NCI-H1694 treated with DMSO at 0.1 percent for 48 hours (cell line): ENCODE measurements at places on chromosomes 1 and 21.
A peak's percentile ranks its signal among the peaks of the same experiment; 100 is the strongest.

DNA sequence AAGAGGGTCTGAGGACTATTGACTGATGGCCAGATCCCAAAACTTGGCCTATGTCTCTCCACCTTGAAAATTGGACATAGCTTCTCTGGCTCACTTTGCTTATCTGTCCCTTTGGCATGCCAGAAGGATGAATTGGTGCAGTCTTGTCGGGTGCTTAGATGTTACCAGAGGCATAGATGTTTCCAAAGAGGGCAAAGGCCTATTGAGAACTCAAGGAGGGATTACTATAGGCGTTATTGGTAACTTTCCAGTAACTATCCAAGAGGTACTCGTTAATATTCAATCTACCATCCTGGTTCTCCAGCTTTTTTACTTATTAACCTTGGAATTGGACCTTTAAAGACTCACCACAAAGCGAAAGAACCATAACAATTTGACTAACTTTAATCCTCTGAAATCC, 368.3 kb upstream of the ESRRG start:
- DNase-seq = no peak

GRCh38 chr1:217133092-217133491, 409.9 kb upstream of the ESRRG start:
- no peak for DNase-seq

- DNase-seq = no peak
Observed at GRCh38 chr1:203200916-203201315, 14.4 kb upstream of the CHI3L1 start.

DNA sequence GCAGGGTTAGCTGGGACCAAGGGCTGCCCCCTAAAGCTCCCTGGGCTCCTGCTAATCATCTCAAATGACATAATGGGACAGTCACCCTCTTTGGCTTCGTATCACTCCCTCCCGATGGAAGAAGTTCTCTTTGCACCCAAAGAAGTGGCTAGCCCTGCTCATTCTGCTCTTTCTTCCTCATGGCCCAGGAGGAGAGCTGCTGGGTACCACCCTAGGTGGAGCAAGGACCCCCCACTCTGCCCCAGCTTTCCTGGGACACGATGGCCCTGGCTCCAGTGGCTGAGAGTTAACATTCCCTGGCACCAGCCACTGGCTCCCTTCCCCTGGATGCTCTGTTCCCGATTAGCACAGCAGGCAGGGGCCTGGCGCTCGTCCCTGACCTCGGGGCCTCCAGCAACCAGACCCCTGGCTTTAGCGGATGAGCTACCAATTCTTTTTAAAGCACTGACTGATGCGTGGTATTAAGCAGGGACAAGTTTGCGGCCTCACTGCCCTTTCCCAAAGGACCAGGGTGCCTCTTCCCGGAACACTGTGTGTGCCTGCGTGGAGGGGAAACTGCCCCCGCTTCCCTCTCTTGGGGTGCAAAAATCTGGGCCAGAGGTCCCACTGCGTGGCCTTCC, 1.2 kb downstream of the MYOM3 start:
- DNase-seq = no peak

GRCh38 chr1:44617703-44618029, 56.6 kb downstream of the TMEM53 start:
- no peak for DNase-seq

- DNase-seq = no peak
Observed at GRCh38 chr1:37031429-37031828, 2.9 kb downstream of the GRIK3 start.

DNA sequence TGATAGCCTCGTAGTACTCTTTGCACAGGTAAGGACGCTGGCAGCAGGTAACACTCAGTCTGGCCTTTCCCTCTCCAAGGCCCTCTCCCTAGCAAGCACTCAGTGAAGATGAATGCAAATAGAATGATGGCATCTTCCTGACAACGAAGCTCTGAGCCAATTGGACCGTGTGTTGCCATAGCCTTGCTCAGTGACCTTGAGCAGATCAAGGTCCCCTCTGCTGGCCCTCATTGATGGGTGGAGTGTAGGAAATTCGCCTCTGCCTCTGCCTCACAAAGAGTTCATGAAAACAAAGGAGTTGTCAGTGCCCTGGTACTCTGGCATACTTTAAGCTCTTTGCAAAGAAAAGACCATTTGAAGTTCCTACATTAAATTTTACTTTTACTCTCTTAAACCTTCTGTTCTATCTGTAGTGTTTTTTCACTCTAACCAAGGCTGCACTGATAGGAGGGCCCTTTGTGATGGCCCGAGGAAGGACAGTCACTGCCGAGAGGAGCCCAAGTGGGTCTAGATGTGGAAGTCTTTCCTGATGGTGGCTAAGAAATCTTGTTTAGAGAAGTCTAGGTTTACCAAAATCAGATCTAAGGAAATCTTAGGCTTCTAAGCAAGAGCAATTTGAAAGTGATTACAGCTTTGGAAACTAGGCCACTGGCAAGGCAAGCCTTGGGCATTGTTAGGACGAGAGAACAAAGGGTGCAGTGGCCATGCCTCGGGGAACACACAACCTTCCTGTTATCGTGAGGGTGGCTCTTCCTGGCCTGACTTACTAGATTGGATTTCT, 38.2 kb downstream of the SMYD2 start:
- DNase-seq = no peak

DNA sequence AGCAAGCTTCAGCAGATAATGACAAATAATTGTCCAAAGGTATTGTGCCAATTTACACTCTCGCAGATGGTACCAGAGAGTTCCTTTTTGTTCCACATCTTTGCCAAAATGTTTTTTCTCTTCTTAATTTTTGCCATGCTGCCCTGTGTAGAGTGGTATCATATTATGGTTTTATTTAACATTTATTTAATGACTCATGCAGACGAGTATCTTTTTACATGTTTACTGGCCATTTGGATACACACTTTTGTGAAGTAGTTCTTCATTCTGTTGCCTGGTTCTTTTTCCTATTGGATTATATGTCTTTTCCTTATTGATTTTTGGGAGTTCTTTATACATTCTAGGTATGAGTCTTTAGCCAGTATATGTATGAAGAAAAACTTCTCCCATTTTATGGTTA, 151.1 kb downstream of the PCNX2 start:
- DNase-seq = no peak

DNA sequence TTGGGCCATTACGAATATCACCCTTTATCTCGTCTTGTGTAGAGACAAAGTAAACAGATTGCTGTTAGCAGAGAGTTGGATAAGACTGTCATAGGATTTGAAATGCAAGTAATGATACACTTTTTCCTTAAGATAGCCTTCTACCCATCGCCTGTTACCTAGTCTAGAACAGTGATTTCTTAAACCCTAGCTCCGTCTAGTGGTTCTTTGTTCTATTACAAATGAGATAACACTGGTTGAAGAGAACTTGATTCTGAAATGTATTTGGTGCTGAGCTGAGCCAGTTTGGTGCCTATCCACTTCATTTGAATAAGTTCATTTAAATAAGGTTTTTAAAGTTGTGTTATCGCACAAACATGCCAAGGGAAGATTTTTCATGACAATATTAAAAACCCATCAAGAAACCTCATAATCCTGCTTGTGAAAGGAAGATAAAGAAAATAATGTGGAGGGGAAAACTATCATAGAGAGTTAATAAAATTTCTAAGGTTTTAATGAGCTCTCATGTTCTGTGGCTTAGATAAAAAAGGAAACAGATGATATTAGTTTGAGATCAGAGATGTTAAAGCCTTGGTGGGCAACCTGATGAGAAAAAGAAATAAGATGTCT, 1.5 kb upstream of the KCNH1 start:
- DNase-seq = peak; percentile 73

DNA sequence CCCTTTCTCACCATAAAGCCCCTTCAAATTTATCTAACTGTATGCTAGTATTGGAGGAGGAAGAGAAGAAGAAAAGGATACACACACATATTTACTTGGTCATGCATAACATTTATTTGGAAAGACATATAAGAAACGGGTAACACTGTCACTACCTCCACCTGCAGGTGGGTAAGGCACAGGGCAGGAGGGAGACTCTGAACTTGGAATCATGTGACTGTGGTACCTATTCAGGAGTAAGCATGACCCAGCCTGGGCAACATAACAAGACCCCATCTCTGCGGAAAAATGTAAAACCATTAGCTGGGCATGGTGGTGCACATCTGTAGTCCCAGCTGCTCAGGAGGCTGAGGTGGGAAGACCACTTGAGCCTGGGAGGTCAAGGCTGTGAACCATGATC, 1.4 kb upstream of the PADI6 start:
- DNase-seq = peak; percentile 1

DNA sequence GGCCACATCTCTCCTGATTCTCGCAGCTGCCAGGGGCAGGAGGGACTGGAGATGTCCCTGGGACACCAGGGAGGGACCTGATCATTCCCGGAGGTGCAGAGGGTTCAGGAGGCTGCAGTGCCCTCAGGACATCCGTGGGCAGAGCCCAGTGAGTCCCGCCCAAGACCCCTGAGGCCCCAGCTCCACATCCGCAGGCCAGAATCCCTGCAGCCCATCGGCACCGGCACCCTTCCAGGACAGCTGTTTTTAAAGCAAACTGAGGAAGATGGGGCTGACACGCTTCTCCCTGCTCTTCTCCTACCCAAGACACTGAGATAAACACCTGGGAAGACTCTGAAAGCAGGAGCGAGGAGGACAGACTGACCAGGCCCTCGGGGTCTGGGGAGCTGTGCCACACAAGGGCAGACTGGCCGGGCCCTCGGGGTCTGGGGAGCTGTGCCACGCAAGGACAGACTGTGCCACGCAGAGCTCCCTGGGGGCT, 25.5 kb downstream of the SLC19A1 start:
- DNase-seq = no peak

- no peak for DNase-seq
Observed at GRCh38 chr1:79100385-79100784, 93.9 kb upstream of the ADGRL4 start.

DNA sequence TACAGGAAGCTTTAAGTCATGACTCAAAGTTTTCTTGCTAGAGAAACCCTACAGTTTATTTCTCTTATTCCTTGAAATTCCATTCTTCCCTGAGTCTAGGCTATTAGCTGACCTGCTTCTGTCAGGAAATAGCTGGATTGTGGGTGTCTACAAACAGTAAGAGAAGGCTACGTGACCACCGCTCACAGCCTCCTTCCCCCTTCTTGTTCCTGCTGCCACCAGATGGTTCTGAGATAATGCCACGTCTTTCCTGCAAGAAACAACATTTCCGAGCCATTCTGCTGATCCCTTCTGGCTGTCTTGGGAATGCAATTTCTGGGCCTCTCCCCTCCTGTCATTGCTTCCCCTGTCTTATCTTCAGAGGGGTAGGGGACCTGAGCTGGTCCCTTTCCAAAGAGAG, 128.9 kb upstream of the SGIP1 start:
- no peak for DNase-seq

DNA sequence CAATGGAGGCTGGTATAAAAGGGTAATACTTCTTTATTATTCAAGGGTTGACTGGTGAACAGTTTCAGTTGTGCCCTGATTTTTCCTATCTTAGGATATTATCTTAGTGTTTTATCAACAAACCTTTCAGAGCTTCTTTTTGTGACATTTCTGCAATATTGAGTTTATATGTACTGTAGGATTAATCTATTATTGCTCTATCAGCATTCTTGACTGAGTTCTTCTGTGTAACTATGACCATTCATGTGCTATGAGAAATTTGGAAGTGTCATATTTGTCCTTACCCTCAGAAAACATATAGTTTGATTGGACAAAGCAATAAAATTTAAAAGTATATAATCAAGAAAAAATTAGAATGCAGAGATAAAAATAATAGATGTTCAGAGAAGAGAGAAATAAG, 25.5 kb upstream of the MRPS6 start:
- DNase-seq = no peak

- DNase-seq = peak; percentile 85
Observed at GRCh38 chr1:231934797-231935196, 308.2 kb downstream of the DISC1 start.
